Stimulated activated CD8-positive, alpha-beta memory T cell treated with anti-CD3 and anti-CD28 coated beads, Interleukin-7, amount 100 ng/mL, for 1 hour (primary cell): ENCODE measurements at places on chromosomes 5 and 9.

GRCh38 chr5:101346906-101347305 is 443.8 kb upstream of the ST8SIA4 start:
- no peak for DNase-seq

DNA sequence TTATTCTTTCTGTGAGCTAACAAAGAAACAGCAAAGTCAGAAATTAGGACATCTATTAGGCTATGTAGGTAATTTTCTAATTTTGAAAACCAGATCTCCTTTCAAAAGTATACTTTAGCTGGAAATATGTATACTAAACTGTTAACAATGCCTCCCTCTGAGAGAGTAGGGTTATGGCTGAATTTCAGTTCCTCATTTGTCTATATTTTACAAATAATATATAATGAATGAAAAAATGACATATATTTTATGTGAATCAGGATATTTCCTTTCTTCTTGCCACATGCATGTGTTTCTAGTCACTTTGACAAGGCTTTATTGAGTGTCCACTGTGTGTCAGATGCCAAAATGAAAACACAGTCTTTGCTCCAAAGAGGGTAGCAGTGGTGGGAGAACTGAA is 15.4 kb downstream of the HACD4 start:
- DNase-seq, result no peak

DNA sequence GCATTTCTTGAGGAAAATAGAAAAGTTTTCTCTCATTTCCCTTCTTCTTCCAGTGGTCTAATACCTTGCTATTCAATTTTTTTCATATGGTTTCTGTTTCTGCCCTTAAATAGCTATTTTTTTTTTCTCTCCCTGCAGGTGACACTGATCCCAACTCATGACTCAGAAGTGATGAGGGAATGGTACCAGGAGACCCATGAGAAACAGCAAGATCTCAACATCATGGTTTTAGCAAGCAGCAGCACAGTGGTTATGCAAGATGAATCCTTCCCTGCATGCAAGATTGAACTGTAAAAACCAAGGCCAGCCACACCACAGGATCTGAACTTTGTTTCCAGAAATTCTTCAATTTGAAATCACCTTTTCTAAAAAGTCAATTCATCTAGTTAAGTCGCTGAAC is 97.7 kb downstream of the MAP1B start:
- no peak for DNase-seq

DNA sequence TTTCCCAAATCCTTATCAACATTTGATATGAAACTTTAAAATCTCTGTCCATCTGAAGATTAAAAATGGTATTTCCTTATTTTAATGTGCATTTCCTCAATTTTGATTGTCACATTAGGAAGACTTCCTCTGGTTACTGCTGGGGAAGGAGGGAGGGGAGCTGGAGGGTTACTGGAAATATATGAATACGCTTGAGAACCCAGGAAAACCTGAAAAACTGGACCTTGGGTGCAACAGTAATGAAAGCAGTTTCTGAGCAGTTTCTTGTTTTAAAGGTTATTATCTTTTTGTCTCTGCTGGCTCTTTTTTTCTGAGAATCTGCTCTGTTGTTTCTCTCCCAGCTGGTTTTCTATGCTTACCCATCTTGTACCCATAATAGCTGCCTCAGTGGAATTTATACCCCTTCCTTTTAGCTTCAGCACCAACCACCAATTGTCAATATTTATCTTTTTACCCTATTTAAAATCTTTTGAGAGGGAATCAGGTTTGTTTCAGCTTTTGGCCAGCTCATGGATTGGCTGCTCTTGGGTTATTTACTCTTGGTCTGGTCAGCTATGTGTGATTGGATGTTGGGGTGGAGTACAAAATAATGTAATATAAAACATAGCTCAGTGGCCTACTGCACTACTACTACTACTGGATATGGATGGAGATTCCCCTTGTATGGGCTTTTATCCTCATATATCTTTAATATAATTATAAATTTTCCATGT is 67.4 kb downstream of the UNC13B start:
- no peak for DNase-seq

DNA sequence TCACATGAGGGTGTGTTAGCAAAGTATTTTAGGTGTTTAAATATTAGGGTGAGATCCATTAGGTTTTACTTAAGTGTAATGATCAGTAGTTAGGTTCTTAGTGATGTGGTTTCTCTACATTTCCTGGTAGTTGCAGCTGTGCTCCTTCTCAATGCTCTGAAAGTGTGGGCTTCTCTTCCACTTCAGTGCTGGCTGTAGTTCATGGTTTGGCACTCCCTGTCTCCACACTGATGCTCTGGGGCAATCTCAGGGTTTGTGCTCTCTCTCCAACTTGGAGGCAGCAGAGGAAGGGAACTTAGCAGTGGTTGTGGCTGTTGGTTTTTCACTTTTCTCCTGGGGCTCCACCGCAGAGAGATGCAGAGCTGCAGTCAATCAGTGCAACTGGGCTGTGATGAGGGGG is 507.5 kb downstream of the TMEM232 start:
- no peak for DNase-seq

- no peak for DNase-seq
These were observed 108.5 kb downstream of the NNT start for GRCh38 chr5:43711496-43711895.

DNA sequence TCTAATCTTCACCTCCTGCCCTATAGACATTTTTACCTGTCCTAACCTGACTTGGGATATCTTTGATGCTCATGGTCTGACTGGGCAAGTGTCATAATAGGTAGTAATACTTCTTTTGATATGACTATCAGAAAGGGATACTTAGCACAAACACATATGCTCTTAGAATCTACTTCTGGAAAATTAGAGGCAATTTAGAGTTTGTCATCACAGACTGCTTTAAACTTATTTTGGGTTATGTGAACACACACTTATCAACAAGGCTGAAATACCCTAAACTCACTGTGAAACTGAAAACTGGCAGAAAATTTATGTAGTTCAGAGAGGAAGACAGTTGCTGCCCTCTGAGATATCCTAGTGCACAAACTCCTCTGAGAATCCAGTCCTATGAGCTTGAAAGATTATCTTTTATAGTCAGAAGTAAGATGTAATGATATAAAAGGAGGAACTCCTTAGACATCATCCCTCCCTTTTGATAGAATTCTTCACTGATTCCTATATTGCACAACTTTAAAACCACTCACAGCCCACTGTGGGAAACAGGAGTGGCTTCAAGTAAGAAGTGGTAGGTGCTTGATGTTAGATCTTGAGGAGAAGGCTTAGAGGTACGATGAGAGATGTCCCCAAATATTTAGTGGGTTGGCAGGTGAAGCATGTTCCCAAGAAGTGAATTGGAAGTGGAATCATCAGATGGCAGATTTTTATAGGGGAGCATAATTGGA is 273.3 kb downstream of the MAN2A1 start:
- DNase-seq, result no peak

DNA sequence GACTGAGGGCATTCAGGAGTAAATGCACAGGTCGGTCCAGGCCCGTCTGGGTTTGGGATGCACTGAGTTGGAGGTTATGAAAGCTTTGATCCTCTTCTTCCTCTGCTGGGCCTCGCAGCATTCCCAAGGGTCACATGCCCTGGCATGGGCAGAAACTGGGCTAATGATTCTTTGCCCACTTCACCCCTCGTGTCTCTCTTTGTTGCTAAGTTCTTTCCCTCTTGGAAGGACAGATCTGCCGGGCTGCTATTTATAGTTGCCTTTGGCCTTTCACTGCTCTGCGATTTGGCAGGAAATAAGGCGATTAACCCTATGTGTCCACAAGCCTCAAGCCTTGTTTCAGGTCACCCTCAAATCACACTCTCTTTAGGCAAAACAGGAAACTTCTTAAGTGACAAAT is 66.9 kb downstream of the ENTREP1 start:
- no peak for DNase-seq

- no peak for DNase-seq
These were observed 29.7 kb downstream of the PDE4D start for GRCh38 chr5:59863777-59864176.

GRCh38 chr9:126523611-126524111 is 90.1 kb upstream of the LMX1B start:
- DNase-seq, result no peak

- DNase-seq, result no peak
These were observed 27.2 kb upstream of the KLF9 start for GRCh38 chr9:70441622-70442021.

DNA sequence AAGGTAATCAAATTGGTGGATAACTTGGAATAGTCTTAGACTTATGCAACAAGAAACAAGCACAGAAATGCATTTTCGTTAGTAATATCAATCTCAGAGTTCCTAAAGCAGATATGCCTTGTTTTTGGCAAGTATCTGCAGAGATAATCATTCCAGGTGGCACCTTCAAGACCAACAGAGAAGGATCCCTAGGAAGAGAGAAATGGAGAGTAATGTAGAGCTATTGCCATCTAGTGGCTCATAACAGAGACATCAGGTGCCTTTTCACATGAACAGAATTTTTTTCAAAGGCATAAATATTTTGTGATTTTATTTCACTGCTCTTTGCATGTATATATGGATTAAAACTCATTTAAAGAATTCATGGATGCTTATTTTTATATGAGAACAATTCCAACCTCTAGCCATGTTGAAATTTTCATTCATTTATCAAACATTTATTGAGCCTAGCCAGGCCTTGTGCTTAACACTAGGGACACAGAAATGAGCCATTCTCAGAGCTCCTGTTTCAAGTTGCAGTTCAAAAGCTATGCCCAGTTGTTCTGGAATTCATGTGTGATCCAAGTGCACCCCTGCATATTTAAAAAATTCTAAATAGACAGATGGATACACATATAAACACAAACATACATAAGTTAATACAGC is 117.5 kb upstream of the OR13F1 start:
- DNase-seq, result no peak

GRCh38 chr5:157306081-157306480 is 40.2 kb downstream of the CYFIP2 start:
- DNase-seq, result no peak

GRCh38 chr9:112065806-112066606 is 109.1 kb downstream of the SUSD1 start:
- DNase-seq, result no peak

GRCh38 chr9:109466623-109467590 is 31.2 kb downstream of the PTPN3 start:
- no peak for DNase-seq

DNA sequence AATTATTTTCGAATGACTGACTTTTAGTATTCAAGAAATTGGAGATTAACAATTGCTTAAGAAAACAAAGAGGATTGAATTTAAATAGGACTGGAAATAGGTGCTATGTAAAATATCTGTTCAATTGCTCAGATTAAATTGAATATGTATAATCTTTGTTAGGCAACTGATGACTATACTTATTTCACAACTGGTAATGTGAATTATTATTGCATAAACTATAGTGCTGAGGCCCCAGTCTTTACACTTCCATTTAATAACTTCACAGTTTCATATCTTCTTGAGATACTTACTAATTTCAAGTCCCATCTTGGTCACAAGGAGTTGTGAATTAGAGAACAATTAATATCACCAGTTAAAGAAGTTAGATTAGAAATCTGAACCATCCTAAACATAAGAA is 16.7 kb downstream of the CEP78 start:
- DNase-seq, result no peak

- DNase-seq, result no peak
These were observed 36.8 kb downstream of the HAPLN1 start for GRCh38 chr5:83683836-83684235.

DNA sequence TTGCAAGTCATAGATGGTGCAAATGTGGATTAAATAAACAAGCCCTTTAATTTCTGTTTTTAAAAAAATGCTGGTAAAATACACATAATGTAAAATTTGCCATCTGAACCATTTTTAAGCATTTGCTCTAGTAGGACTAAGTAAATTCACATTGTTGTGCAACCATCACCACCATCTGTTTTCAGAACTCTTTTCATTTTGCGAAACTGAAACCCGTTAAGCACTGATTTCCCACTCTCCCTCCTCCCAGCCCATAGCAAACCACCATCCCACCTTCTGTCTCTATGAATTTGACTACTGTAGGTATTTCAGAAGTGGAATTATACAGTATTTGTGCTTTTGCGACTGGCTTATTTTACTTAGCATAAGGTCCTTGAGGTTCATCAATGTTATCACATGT is 103.3 kb upstream of the CNTLN start:
- DNase-seq, result no peak

DNA sequence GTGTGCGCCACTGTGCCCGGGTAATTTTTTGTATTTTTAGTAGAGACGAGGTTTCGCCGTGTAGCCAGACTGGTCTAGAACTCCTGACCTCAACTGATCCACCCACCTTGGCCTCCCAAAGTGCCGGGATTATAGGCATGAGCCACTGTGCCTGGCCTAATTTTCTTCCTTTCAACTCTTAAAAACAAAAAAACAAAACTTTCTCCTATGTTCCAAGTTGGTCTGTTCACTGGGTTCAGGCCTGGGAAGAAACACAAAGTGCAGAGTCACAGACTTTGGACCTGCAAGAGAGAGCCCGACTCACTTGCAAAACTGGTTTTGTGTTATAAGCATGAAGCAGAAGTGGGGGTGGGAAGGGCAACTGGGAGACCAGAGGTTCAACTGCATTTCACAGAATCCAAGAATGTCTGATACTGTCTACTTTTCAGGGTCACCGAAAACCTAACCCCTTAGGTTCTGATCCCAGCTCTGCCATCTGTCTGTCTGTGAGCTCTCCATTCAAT is 5.2 kb upstream of the HDHD3 start:
- DNase-seq, result no peak

GRCh38 chr9:93698140-93698908 is 121.9 kb downstream of the PHF2 start:
- DNase-seq, result no peak

DNA sequence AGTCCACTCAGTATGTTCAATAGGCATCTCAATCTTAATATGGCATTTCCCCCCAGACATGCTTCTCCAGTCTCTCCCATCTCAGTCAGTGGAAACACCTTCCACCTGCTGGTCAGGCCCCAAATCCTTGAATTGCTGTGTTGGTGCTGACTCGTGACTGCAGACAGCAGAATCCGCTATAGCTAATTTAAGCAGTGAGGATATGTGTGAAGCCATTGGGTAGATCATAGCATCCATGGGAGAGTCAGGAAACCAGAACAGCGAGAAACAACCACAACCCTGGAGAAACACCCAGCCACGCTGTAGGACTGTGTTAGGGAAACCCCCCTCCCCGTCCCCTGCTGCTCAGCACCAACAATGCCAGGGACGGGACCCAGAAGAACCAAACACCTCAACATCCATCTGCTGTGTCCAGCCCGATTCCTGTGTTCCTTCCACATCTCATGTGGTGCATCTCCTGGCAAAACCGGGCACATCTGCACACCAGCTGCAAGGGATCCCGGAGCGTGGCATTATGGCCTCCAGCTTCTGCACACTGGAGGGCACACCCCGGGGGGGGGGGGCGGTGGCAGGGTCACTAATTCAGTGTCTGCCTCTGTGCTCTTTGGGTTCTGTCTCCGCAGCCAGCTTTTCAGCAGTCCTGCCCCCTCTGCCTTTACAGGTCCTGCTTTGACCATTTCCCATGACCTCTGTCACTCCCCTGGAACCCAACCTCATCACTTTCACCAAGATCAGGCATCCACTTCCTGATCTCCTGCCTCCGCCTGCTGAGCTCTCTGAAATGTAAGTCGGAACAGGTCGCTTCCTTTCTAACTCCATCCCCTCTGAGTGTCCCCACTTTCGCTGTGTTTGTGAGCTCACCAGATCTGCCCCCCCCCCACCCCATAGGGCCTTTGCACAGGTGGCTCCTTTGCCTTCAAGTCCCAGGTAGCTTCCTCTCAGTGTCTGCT is 2.4 kb upstream of the PLEKHG4B start:
- no peak for DNase-seq
